ENCODE measurements at places on chromosomes 11 and 22.

GRCh38 chr22:47621253-47621652 lies 858.8 kb downstream of the TBC1D22A start:
- no peak for DNase-seq

GRCh38 chr22:26656891-26657851 lies at the start of gene MIAT:
Gene MIAT, plus strand, starts transcription at chr22:26657588.
- peak; percentile 88 for DNase-seq

DNA sequence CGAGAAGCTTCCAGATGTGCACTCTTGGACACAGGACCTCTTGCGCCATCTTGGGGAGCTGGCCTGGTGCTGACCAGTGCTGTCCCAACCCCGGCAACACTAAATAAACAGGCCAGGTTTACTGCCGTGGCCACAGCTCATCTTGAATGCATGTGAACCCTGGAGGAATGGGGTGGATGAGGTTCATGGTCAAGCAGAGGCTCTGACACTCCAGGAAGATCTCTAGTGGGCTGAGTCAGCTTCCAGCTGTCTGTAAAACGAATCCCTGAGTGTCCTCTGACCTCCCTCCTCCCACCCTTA lies 51.8 kb downstream of the ALX4 start:
- no peak for DNase-seq

DNA sequence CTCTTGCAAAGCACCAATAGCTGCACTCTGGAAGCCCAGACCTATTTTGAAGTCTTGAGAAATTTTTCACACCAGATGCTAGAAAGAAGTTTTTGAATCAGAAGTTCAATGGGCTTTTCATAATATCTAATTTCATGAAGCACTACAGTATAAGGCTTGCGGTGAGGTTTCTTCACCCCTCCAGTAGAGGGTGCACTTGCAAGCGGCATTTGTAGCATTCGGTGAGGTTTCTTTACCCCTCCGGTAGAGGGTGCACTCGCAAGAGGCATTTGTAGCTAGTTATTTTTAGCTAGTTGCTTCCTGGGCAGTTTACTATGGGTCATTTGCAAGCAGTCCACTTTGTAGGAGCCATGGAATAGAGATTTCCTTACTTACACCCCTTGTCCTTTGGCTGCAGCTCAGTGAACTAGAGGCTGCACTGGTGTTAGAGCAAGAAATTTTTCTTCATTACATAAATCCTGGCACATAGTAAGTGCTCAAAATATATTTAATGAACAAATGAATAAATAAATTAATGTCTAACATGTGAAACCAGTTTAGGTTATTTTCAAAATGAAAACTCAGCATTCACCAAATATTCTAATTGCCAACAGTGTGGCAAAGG lies 7.8 kb upstream of the NOX4 start:
- no peak for DNase-seq

- DNase-seq = no peak
Observed at GRCh38 chr22:49308300-49308699, 519.4 kb downstream of the BRD1 start.

DNA sequence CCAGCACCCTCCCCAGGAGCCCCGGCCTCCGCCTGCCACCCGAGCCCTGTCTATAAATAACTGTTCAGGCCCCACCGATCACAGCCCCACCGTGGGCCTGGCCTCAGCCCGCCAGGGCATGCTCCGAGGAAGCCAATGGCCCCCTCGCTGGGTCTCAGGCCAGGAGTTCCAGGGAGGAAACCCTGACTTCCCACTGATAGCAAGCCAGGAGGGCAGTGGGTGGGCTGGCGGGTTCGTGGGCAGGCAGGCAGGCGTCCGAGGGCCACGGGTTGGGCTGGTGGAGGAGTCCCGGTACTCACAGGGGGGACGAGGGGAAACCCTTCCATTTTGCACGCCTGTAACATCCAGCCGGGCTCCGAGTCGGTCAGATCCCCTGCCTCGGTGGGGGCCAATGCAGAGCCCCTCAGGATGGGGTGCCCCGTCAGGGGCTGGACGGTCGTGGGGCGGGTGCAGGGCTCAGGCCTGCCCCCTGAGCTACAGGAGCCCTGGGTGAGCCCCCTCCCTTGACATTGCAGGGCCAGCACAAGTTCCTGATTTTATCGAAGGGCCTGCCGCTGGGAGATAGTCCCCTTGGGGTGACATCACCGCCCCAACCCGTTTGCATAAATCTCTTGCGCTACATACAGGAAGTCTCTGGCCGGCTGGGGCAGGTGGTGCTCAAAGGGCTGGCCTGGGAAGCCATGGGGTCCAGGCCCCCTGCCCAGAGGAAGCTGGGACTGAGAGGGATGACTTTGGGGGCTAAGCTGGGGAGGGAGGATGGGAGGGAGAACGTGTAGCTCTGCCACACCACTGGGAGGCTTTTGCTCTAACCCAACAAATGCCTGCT lies at the start of gene SPI1:
Gene SPI1, minus strand, starts transcription at position 538 of the 826 bp plus-strand sequence. Its CDS starts 194 bp downstream, at position 344.
- no peak for DNase-seq

GRCh38 chr22:38858492-38858891 lies 13.5 kb downstream of the CBX6 start:
- no peak for DNase-seq

All from retina (tissue), 1 donor.